SK-N-DZ (cell line): ENCODE measurements at places on chromosomes 7 and 10.

DNA sequence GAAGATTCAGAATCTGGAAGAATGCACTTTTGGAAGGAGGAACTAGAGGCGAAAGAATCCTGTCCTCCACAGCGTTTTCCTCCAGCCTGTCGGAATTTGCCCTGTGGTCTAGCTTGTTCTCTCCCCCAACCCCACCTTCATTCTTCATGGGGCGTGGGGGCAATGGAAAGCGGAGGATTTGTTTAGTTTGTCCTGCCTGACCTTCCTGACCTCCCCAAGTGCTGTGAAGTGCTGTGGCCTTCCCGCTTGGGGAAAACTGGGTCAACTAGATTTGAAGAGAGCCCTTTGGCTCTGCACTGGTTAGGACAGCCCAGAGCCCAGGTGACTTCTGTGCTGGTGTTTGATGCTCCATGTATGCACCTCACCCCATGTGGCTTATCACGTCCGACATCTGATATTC, 49.1 kb downstream of the GATA3 start:
- no peak for DNase-seq

- no peak for DNase-seq
Measured at GRCh38 chr10:4931587-4931986, 31.6 kb upstream of the AKR1C1 start.

GRCh38 chr10:19328582-19328981, 280.0 kb downstream of the MALRD1 start:
- no peak for DNase-seq

- DNase-seq = no peak
Measured at GRCh38 chr10:131690805-131691239, 210.0 kb upstream of the PPP2R2D start.

GRCh38 chr7:146701166-146701565, 584.6 kb downstream of the CNTNAP2 start:
- DNase-seq = no peak

- DNase-seq = no peak
Measured at GRCh38 chr7:107891636-107892366, 818 bp downstream of the DLD start.

- no peak for DNase-seq
Measured at GRCh38 chr7:48213226-48213625, 42.0 kb downstream of the ABCA13 start.

DNA sequence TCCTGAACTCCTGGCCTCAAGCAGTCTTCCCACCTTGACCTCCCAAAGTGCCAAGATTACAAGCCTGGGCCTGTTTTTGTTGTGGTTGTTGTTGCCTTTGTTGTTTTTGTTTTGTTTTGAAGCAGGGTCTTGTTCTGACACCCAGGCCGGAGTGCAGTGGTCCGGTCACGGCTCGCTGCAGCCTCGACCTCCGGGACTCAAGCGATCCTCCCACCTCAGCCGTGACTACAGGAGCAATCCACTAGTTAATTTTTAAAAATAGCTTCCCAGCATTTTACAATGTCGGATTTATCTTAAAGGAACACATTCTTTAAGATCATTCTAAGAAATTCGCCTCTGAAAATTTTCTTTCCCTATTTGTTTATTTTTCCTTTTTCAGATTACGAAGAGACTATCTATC, 27.7 kb upstream of the AP5Z1 start:
- DNase-seq = no peak

- no peak for DNase-seq
Measured at GRCh38 chr7:130490888-130491804, 739 bp upstream of the MEST start.

GRCh38 chr10:88343761-88344484, 239.2 kb downstream of the RNLS start:
- DNase-seq = peak; percentile 91

DNA sequence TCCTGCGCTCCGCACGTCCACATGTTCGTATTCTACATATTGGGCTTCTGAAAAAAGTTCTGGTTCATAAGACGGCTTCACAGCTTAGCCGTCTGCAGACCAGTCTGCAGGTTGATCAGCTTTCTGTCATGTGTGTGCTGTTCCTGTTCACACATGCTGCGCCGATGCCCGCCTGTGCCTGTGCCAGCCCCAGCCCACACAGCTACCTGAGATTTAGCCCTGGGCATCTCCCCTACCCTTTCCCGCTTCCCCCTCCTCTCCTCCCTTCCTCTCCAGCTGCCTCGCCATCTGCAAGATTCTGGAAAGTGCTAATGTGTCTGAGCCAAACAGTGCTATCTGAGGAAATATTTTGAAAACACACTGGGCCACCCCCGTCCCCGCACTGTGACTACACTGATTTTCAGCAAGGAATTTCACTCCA, 7.1 kb downstream of the CHST3 start:
- DNase-seq = no peak

- DNase-seq = no peak
Measured at GRCh38 chr7:155477476-155477875, 19.5 kb downstream of the EN2 start.

GRCh38 chr7:41146429-41146828, 556.5 kb downstream of the INHBA start:
- no peak for DNase-seq

DNA sequence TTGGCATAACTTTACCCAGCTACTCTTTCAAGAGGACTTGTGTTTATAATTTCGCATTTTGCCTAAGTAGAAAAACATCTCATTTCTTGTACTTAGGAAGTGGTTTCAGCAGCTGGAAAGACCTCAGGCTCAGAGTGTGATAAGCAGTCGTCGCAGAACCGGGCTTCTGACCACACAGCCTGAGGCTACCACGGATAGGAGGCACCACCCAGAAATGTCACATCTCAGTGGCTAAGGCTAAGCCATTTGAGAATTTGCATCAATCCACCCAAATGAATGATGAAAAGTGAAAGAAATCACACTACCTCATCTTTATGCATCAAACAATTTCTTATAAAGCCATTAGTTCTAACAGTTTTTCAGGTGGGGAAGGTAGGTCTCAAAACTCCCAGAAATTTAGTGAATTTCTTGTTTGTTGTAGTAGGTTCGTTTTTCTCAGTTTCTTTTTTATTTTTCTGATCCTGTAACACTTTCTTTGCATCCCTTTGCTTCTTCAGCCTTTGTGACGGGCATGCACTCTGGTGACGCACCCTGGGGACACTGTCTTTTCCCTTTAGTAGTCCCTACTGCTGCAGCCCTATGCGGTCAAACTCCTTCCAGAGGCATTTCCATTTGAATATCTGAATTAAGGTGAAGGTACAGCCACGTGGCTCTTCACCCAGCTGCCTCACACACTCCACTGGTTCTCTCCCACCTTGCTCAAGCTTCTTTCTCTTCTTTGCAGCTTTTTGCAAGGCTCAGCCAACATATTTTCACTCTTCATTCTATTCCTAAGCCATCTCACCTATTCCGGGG, 68.5 kb downstream of the MAP3K8 start:
- no peak for DNase-seq

GRCh38 chr10:12638103-12638502, 288.8 kb downstream of the CAMK1D start:
- DNase-seq = no peak

DNA sequence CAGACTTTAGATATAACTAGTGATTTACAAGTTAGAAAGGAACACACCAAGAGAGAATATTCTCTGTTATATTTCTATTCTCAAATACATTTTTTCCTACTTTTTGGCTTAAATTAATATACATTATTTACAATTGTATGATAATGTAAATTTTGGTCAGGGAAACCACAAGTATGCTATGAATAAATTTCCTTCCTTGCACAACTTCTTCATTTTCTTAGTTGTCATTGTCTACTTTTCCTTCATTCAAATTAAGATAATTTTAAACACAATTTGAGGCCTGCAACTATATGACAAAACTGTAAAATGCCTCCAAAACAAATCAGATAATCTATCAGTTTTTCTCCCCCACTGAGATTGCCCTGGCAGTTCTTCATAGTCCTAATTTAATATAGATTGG, 131.3 kb downstream of the CDK14 start:
- no peak for DNase-seq

DNA sequence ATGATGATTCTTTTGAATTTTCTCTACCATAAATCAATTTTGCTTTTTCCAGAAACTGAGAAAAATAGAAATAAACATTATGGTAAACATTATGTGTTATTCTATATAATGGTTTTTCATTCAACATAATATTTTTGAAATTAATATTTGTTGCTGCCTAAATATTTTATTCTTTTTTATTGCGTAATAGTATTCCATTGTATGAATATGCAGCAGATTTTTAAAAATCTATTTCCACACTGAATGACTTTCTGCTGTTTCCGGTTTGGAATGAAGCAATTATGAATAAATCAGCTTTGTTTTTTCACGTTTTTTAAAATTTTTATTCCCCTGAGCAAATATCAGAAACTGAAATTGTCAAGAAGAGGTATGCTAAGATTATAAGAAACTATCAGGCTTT, 335.2 kb upstream of the KCND2 start:
- DNase-seq = no peak

GRCh38 chr7:92824901-92825480, 11.4 kb downstream of the CDK6 start:
- DNase-seq = no peak

GRCh38 chr10:127148066-127148932, 48.1 kb downstream of the INSYN2A start:
- no peak for DNase-seq

DNA sequence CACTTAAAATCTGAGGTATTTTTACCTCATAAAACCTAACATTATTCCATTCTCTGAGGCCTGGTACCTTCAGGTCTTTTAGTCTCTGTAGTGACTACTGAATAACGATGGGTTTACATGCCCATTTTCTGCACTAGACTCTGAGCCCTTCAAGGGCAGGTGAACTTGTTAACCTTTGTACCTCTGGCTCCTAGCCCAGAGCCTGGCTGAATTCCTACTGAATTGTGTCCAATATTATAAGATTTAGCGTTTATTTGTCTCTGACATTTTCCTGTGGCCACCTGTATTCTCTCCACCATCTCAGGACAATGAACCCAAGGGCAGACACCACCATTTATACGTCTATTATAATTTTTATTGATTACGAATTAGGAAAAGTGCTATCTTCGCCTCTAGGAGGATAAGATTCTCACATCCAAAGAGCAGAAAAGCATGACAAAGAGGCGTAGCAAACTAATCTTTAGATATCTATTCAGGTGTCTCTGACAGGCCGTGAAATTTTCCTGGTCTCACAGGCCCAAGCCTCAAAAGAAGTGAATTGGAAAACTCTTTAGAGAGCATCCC, 27.9 kb upstream of the HNRNPH3 start:
- DNase-seq = no peak

DNA sequence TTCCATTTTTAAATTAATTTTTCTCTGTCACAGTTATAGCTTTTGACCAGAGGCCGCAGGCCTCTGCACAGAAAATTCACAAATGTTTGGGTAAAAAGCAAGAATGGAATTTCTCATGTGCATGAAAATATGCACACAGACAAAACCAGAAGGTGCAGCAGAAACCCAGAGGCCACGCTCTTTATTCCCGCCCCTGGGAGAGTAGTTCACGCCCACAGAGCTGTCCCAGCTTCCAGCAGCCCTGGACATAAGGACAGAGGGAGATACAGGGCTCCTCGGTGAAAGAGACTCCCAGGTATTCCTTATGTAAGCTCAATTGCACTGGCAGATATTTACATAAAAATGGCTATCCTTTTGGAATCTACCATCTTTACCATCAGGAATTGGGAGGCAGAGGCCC, 245.2 kb upstream of the NFE2L3 start:
- DNase-seq = no peak

- no peak for DNase-seq
Measured at GRCh38 chr10:132798403-132798802, 12.5 kb upstream of the NKX6-2 start.

- DNase-seq = no peak
Measured at GRCh38 chr7:7979558-7979957, 11.0 kb downstream of the GLCCI1 start.

GRCh38 chr7:36784991-36785940, 61.0 kb upstream of the AOAH start:
- DNase-seq = no peak

DNA sequence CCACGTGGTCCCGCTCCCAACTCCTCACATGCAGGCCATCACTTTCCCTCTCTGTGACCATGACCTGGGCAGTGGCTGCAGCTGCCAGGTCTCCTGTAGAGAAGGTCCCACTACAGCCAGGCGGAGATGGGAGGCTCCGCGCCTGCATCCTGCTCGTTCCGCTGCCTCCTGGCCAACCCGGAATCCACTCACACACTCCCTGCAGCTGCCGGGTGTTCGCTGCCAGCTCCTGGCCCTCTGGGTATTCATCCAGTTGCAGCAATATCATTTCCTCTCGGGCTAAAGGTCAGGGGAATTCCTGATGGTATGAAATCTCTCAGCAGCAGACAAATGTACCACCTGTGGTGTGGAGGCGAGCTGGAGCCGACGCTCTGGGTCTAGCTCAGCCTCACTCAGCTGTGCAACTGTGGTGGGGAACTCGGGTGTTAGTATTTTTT, 65.7 kb downstream of the TLL2 start:
- DNase-seq = no peak

GRCh38 chr7:50596484-50596883, 31.3 kb upstream of the DDC start:
- DNase-seq = no peak

- no peak for DNase-seq
Measured at GRCh38 chr10:51903675-51904074, 204.3 kb upstream of the CSTF2T start.

DNA sequence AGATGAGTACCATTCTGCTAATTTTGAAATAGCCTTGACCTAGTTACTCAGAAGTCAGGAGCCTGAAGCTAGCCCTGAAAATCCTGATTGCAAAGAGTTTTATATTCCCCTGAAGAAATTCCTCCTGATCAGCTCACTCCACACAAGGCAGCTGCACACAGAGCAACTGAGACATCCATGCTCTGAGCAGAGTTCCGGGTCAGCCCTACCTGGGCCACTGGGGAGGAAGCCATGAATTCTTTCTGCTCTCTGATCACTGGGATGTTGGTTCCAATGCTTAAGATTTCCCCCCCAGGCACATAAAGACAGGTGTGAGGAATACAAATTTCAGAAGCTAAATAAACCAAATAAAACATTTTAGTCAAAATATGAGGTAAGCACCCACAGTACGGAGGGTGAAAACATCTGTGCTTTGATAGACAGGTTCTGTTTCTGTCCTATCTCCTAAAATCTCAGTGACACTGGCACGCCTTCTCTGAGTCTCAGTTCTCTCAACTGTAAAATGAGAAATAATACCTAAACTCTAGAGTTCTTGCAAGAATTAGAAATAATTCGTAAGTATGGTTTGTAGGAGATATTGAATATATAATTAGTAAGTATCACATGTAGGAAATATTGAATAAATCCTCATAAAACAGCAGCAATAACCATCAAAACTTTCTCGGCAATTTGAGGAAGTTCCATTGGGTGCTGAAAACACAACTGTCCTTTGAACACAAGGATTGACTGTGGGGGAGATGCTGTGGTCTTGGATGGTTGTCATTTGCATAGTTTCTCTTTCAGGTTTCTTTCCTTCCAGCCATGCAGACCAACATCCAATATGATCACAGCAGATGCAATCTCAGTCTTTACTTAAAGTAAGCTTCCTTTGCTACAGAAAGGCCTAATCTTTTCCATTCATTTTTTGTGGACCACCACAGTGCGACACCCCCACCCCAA, 133.0 kb upstream of the TNS3 start:
- DNase-seq = no peak

GRCh38 chr7:34662058-34662708, 4.2 kb downstream of the NPSR1 start:
- DNase-seq = no peak
